ENCODE measurements at places on chromosomes 12 and 14. TPM values are rescaled to one million over a fixed set of nuclear protein-coding genes. Genes with fewer than 3 reads are reported as not detected.

GRCh38 chr14:105647784-105648608, 121.6 kb downstream of the TMEM121 start:
- no peak for DNase-seq

- no peak for DNase-seq
Observed at GRCh38 chr12:107402041-107403022, 283.3 kb upstream of the PWP1 start.

- DNase-seq = no peak
Observed at GRCh38 chr14:44955528-44955927, 6.2 kb downstream of the KLHL28 start.

- DNase-seq = no peak
Observed at GRCh38 chr12:14984036-14984435, 11.2 kb downstream of the PDE6H start.

DNA sequence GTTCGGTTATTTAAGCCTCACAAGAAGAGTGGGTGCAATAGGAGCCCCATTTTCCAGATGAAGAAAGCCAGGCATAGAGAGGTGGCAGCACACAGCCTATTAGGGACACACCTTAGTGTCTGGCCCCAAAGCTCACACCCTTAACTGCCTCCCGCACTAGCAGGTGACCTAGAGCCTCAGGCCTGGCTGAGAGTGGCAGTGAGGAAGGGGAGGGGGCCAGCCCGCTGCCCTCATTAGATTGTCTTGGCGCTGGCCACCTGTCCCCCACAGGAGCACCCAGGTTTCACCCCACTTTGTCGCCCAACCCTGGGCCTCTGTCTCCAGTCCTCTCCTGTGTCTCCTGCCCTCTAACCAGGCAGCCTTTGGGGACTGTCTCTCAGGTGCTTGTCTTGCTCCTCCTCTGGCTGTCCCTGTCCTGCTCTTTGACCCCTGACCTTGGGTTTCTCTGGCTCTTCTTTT, 18.5 kb upstream of the PGF start:
- DNase-seq = no peak

- DNase-seq = no peak
Observed at GRCh38 chr14:77543637-77544334, 45.2 kb upstream of the ISM2 start.

- DNase-seq = no peak
Observed at GRCh38 chr14:50944647-50945413, 547 bp upstream of the PYGL start.

DNA sequence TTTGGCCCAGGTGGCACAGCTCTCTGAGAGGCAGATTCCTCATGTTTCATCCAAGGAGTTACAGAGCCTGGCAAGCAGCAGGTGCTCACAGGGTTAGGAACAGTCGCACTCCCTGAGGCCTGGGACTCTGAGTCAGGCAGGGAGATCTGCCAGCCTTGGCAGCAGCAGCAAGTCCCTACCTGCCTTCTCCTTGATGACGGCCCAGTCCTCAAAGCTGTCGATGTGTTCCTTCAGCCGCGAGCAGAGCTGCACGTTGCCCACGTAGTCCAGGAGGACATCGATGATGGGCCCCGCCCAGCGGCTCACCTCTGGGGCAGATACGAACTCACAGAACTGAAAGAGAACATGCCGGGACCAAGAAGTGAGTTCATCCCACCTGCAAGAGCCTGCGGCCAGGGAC, 10.4 kb downstream of the FAM181A start:
- no peak for DNase-seq

DNA sequence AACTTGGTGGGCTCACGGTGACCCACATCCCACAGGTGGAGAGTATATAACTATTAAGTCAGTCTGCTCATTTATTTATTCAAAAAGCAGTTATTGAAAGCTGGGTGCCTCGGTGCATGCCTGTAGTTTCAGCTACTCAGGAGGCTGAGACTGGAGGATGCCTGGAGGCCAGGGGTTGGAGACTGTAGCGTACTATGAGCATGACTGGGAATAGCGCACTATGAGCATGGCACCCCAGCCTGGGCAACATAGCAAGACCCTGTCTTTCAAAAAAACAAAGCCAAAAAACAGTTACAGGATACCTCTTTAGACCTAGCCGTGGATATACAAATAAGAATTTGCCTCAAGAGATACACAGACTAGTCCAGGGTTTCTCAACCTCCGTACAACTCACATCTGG, 139.8 kb downstream of the ZFP36L1 start:
- no peak for DNase-seq

DNA sequence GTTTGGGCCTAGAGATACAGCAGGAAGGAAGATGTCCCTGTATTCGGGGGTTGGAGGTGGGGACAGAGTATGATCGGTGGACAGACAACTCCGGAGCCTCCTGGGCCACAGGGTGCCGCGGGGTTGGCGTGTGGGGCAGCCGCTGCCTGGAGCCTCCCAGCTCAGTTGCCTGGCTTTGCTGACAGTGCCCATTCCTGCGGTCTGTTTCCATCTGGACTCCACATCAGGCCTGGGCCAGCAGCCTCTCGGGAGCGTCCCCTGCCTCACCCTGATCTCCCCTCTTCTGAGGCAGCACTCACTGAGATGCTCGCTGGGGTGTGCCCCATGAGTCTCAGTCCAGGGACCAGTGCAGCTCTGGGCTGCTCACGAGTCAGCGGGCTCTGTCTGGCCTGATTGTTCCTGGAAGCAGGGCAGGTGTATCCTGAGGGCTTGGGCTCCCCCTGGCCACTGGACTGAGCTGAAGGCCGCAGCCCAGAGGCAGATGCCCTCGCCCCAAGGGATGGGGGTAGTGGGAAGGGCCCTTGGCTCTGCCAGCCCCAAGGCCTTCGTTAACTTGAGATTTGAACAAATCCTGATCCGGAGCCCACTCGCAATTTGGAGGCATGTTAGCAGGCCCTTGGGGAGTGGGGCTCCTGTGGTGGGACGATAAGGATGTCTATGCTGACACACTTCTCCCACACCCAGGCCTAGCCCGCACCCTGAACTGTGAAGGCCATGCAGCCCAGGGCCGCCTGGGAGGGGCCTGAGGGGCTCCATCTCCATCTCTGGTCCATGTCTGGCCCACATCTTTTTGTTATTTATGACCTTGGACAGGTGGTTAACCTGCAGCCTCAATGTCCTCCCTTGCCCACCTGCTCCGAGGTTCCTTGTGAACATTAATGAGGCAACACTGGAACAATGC, 7.5 kb downstream of the HIP1R start:
- no peak for DNase-seq

DNA sequence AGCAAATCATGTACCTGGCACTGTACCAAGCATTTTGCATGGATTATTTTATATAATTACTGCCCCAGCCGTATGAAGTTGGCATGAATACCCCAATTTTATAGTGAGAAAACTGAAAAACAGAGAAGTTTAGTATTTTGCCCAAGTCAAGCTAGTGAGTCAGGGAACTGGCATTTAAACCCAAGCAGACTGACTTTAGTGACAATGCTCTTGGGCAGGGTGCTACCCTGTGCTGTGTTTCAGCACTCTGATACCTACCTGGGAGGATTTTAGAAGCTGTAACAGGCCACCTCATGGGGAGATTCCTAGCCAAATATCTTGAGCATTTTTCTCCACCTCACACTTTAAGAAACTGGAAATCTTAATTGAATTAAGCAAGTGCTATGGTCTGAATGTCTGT, 98.1 kb upstream of the MAX start:
- DNase-seq = no peak

DNA sequence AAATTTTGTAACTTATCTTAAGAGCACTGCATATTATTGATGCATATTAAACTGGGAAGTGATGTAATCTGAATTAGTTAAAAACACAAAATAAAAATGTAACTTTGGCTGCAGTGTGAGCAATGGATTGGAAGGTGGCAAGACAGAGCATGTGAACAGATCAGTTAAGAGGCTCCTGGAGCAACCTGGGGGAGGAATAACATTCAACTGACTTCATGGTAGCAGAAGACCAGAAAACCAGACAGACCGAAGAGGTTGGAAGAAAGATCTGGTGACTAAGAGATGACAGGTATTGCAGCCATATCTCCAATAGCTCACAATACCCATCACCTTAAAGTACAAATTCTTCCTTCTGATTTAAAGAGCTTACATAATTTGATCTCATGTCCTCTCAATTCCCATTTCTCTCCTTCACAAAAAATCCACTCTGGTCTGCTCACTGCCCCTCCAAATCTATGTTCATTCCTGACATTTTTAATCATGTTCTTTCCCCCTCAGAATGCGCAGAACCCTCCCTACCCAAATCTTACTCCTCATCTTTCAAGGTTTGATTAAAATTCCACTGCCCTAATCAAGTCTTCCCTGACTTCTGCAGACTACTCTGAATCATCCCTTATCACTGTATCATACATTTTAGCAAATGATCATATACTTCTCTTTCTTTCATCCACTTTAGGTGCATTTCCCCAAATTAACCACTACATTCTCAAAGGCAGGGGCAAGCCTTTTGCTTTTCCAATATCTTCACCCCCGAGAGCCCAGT, 51.5 kb downstream of the DUSP16 start:
- no peak for DNase-seq

GRCh38 chr14:91279354-91279753, 34.9 kb upstream of the GPR68 start:
- no peak for DNase-seq

DNA sequence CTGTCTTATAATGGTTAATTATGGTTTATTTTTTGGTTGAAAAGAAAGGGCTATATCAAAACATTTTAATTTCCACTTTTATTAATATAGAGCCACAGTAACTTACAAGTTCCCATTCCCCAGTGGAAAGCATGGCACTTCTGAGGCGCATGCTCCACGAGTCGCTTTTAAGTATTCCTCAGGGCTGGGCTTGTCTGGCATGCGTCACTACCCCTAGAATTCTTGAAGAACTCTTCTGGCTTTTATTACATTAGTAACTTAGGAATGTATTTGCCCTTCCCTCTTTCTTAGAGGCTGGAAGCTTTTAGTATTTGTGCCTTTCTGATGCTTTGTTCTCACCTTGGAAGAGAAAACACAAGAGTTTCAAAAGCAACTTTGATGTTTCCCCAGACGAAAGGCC, 81.1 kb downstream of the ESR2 start:
- DNase-seq = no peak

DNA sequence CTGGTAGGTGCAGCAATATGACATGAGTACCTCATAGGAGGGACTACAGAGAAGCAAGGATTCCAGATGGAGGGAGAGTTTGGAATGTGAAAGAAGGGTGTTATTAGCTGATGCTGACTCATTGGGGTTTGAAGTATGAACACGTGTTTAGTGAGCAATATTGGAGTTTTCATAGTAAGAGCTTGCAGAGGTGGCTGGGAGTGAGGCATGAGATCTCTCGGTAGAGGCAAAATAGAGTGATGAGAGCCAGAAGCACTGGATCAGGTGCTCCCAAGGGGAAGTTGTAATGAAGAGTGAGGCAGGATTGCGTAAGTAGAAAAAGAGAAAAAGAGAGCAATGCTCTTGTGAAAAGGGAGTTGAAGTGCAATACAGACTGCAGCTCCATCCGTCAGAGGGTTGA, 42.1 kb downstream of the MGST1 start:
- no peak for DNase-seq

- DNase-seq = no peak
Observed at GRCh38 chr14:103141117-103141796, 18.0 kb downstream of the TNFAIP2 start.

DNA sequence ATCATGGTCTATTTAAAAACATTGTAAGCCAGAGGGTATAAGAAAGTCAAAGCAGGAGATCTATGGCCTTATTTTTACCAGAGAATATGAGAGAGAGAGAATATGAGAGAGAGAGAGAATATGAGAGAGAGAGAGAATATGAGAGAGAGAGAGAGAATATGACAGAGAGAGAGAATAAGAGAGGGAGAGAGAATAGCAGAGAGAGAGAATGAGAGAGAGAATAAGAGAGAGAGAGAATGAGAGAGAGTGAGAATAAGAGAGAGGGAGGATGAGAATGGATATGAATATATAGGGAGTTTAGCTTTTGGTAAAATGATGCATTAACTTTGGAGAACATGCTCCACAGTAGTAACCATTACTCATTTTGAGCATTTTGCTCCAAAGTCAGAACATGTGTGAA, 48.0 kb upstream of the ALG10B start:
- no peak for DNase-seq

DNA sequence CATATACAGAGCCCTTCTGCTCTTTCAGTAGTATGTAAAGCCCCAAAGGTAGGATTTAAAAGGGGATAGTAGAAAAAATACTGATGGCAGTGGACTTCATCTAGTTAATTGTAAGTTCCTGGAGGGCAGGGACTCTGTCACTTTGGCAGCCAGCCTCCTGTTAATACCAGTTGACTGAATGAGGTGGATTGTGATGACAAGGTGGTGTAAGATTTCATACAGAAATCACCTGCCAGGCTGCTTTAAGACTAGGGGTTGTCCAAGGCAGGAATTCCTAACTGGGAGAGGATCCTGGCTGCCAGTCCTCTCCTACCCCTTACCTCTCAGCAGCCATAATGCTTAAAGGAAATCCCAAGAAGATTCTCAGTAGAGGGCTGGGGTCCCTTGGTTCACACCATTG, 7.3 kb downstream of the DYRK2 start:
- DNase-seq = no peak

DNA sequence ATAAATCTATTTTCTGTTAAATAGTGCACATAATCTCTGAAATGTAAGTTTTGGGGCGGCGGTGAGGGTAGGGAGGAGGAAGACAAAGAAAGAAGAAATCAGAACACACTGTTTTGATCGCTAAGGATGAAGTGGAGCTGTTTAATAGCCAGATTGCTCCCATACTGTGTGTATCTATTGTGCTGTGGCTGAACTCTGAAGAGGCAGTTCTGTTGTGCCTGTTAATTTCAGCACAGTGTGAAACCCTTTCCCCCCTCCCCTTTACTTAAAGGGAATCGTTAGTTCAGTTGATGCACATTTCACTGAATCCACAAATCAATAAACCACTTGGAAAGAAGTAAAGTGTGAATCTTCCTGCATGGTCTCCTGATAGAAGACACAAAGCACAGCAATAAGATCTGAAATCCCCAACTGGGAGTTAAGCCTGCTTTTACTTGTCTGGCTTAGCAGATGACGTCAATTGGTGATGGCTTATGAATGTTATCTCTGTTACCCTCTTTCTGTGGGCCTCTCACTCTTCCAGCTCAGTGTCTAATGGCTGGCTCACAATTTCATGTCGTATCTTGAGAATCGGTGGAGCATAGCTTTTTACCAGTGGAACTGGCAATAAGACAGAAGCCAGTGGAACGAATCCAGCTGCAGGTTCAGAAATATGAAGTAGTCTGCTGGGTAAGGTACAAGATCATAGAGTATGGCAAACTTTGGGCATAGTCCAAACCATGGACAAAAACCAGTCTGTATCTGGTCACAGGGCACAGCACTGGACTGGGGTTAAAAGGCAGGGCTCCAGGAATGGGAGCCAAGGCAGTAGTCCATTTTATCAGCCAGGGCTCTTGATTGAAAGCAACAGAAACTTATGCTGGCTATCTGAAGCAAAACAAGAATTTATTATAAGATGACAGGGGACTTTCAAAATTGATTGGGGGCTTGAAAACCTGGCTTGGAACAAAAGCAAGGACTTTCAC, 413.5 kb upstream of the SEL1L start:
- DNase-seq = no peak

GRCh38 chr12:580813-581212, 82.4 kb downstream of the NINJ2 start:
- DNase-seq = no peak

IL31 gene
- total RNA-seq = not detected

CLEC9A gene
- not detected for total RNA-seq

IFNG-AS1 gene
- total RNA-seq = not detected

MYO1H gene
- total RNA-seq = not detected

HRK gene
- not detected for total RNA-seq

PLEK2 gene
- total RNA-seq = 13.8 TPM

JKAMP gene
- total RNA-seq = 61.8 TPM

CHGA gene
- 0.29 TPM for total RNA-seq

SLC17A8 gene
- not detected for total RNA-seq

DLK1 gene
- total RNA-seq = not detected

TSPAN19 gene
- total RNA-seq = 0.35 TPM

TSPAN9 gene
- total RNA-seq = 65.5 TPM

SLC4A8 gene
- total RNA-seq = 3.4 TPM
